Stimulated activated CD8-positive, alpha-beta memory T cell treated with anti-CD3 and anti-CD28 coated beads, Interleukin-4, amount 100 ng/mL, for 1 hour (primary cell): ENCODE measurements at places on chromosomes 1 and 21.

GRCh38 chr1:112268408-112268807 lies 127.6 kb upstream of the CTTNBP2NL start:
- no peak for DNase-seq

- DNase-seq = no peak
Measured at GRCh38 chr1:25617625-25618432, 1.2 kb downstream of the MAN1C1 start.

DNA sequence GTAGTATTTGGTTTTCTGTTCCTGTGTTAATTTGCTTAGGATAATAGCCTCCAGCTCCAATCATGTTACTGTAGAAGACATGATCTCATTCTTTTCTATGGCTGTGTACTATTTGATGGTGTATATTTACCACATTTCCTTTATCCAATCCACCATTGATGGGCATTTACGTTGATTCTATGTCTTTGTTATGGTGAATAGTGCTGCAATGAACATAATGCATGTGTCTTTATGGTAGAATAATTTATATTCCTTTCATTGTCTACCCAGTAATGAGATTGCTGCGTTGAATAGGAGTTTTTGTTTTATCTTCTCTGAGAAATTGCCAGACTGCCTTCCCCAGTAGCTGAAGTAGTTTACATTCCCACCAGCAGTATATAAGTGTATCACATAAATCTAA lies 538.8 kb downstream of the LRRIQ3 start:
- no peak for DNase-seq

GRCh38 chr1:2283991-2284895 lies 56.1 kb downstream of the SKI start:
- no peak for DNase-seq

- DNase-seq = no peak
Measured at GRCh38 chr1:204946640-204947039, 76.0 kb downstream of the NFASC start.

- DNase-seq = no peak
Measured at GRCh38 chr1:65193129-65193695, 45.2 kb downstream of the AK4 start.

DNA sequence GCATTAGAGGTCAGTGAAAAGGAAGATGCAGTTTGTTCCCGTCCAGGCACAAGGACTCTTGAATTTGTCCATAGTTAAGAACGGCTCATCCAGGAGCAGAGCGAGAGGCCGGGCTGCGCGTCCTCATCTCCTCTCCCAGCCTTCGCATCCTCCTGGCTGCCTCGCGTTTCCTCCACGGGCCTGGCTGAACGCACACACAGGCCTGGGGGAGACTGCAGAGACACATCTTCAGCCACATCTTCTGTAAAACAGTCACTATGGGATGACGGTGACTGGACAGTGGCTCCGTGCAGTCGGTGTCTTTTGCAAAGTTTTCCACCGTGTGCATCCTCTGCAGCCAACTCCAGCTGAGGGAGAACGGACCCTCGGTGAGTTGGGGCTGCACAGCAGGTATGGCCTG lies 89.7 kb downstream of the PSMG1 start:
- DNase-seq = no peak

DNA sequence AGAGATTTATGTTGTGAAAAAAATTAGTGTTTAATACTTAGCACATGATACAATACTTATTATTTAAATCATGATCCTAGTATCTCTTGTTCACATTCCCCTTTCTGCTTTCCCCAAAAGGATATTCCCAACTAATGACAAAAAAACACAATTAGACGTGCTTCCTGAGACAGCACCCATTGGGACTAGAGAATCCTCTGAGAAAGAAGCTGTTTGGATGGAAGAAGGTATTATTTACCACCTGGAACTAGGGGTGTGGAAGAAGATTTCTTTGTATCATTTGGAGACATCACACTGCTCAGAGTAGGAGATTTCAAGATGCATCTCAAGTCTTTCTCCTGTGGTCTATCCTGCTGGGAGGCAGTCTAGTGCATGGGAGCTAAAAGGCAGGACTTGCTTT lies at the start of gene OR10Z1:
TSS of gene OR10Z1 (plus strand) at position 301 of the 400 bp plus-strand sequence. CDS start 1,171 bp downstream, outside the sequence.
- DNase-seq = no peak

DNA sequence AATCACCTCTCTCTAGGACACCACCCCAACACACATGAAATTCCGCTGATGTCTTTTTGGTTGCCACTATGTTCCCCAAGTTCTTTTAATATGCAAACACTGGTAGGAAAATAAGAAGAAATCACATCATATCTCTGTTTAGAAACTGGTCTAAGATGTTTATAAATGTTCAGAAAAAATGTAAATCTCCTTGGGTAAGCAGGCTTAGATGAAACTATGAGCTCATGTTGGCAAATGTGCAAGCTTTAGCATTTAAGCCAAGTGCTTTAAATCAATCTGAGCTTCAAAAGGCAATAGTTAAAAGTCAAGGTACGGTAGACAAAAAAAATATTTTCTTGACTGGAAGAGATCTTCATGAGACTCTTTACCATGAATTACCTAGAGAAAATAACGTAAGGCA lies 25.2 kb upstream of the SLAMF9 start:
- no peak for DNase-seq

DNA sequence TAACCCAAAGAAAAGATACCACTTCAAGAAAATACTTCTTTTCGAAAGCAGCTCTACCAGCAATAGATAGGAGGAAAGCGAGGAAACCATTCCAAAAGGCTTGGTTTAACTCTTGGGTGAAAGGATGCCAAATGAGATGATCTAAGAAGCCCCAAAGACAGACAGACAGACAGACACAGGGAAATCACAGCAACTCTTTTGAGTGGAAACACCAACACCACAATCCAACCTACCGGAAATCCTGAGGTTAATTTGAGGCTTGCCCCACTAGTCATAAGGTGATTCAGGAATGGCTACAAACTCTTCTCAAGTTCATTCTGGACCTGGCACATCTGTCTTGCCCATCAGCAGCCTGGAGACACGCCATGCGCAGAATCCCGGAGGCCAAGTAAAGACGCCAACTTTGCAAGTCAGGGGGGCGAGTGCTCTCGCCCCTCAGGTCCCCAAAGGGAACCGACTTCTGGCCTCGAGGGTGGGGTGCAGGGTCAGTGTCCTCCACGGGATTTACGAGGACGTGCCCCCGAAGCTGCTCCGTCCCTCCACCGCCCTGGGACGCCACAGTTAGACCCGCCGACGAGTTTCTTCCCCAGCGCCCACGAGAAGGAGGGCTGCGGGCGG lies 778 bp downstream of the EVI5 start:
- DNase-seq = no peak

DNA sequence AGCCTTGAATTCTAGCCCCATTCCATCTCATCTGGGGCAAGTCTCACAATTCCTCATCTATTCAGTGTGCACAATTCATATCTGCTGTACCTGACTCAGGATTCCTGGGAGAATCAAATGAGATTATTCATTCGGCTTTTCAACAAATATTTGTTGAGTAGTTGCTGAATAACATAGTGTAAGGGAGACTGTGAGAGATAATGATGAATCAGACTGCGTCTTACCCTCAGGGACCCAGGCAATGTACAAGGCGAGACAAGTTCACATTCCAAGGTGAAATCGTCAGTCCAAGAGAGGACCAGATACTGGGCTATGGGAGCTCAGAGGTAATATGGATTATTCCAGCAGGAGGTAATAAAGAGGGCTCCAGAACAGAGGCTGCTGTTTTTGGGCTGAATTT lies 67.8 kb upstream of the SMYD2 start:
- DNase-seq = no peak

GRCh38 chr1:228030451-228031201 lies 23.8 kb downstream of the WNT3A start:
- DNase-seq = no peak

GRCh38 chr21:38718481-38718880 lies 87.2 kb upstream of the ETS2 start:
- no peak for DNase-seq

DNA sequence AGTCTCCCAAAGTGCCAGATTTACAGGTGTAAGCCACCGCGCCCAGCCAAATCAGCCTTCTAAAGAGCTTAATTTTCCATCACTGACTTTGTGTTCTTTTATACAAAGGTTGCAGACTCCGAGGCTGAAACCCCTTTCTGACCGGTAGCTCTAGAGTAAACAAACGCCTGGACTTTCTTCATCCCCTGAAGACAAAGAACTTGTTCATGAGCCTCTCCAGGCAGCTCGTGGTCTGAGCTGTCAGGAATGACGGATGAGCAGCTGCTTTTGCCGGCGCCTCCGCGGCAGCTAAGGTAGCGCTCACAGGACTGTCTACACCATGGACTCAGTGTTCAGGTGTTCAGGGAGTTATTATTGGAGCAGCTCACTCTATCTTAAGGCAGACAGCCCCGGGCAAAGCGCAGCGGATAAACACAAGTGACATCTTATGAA lies 128.5 kb upstream of the ERRFI1 start:
- no peak for DNase-seq

GRCh38 chr1:152640351-152640750 lies 17.4 kb upstream of the LCE3A start:
- no peak for DNase-seq

GRCh38 chr1:234533975-234534876 lies 55.2 kb upstream of the TARBP1 start:
- no peak for DNase-seq

- DNase-seq = no peak
Measured at GRCh38 chr1:22916471-22916820, 56.2 kb downstream of the LACTBL1 start.

- no peak for DNase-seq
Measured at GRCh38 chr1:157073944-157074685, 25.5 kb downstream of the ETV3L start.

DNA sequence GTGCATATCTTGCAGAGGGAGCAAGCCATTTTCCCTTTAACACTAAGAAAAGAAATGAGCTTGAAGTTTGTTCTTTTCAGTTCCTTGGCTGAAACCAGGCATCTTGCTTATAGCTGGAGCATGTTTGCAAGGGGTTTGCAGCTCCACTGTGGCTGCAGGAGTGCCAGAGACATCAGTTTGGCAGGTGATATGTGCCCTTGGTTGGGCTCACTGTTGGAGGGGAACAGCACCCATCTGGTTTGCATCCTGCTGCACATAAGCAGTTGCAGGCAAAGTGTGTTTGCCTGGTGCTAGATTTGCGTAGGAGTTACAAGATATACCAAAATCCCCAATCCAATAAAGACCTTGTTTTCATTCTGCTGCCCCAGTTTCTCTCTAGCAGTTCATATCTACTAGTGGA lies 47.8 kb upstream of the IKBKE start:
- DNase-seq = no peak

GRCh38 chr1:222229672-222230312 lies 318.1 kb downstream of the HHIPL2 start:
- DNase-seq = no peak

- DNase-seq = no peak
Measured at GRCh38 chr1:7529917-7530316, 241.2 kb upstream of the VAMP3 start.

DNA sequence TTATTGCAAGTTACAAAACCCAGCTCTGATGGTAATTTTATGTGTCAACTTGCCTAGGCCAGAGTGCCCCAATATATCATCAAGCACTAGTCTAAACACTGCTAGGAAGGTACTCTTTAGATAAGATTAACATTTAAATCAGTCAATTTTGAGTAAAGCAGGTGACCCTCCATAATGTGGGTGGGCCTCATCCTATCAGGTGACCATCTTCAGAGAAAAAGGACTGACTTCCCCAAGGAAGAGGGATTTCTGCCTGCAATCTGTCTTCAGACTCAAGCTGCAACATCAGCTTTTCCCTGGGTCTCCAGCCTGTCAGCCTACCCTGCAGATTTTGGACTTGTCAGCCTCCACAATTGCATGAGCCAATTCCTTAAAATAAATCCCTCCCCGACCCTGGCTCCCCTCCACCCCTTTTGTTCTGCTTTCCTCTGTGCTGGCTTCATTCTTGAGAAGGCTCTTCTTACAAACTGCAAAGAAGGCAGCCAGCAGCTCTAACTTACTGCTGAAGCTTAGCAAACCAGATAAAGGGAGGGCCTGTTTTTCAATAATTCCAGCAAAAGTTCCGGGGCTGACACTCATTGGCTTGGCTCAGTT lies 56.4 kb upstream of the RUNX3 start:
- no peak for DNase-seq

- DNase-seq = no peak
Measured at GRCh38 chr21:20419772-20420171, 578.4 kb upstream of the NCAM2 start.

- DNase-seq = no peak
Measured at GRCh38 chr1:91065337-91065736, 43.5 kb upstream of the ZNF644 start.

DNA sequence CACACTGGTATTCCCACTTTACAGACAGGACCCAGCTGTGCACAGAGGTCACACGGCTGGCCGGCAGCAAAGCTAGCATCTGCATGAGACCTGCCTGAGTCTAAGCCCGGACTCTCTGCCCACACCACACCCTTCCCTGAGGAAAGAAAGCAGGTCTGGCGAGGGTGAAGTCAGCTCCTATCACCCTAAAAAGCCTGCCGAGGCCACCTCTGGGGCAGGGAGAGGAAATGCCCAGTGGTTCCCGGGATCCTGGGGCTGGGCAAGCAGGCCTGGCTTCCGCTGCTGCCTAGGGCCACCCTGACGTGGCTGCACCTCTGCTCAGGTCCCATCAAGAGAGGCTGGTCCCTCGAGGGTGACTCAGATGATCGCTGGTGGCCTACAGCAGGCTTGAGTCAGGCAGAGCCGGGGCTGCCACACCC lies 42.2 kb downstream of the RAP1GAP start:
- DNase-seq = no peak

DNA sequence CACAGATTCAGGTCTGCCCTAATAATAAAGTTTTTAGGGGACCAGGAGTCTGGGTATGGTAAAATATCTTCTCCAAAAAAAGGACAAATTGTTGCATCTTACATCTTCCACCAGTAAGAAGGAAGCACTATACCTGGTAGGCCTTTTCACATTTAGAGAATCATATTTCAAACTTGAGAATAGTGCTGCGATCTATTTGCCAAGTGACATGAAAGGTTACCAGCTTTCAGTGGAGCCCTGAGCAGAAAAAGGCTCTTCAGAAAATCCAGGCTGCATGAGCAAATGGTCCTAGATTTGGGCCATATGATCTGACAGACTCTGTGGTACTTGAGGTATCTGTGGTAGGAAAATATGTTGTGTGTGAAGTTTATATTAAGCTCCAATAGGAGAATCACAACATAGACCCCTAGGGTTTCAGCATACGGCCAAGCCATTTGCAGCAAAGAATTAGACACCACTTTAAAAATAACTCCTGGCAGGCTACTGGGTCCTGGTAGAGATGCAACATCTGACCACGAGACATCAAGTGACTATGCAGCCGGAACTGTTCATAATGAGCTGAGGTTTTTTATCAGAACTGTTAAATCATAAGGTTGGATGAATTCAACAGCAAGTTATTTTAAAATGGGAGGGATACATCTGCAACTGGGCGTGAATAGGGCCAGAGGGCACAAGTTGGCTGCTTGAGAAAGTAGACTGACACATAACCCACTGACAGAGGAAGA lies 38.6 kb upstream of the CCDC190 start:
- no peak for DNase-seq
